ENCODE measurements at places on chromosomes 3 and 15.

GRCh38 chr3:74920721-74921350 is 306.4 kb upstream of the CNTN3 start:
- no peaks in the 10 kb centered on the region for H3K27me3 ChIP-seq
- no peaks in the 10 kb centered on the region for H3K4me1 ChIP-seq
- H3K4me3 ChIP-seq: no peak overlapping the region
- H3K27ac ChIP-seq: no peak overlapping the region
- no peak for DNase-seq

- H3K27ac ChIP-seq: no peak overlapping the region
- no peak for DNase-seq
- no peaks in the 10 kb centered on the region for H3K4me1 ChIP-seq
- no peak overlapping the region for H3K4me3 ChIP-seq
Measured at GRCh38 chr3:63644212-63644797, 8.2 kb upstream of the SNTN start.

GRCh38 chr3:126107203-126107939 is 23.4 kb upstream of the SLC41A3 start:
- H3K4me1 ChIP-seq: no peaks in the 10 kb centered on the region
- H3K36me3 ChIP-seq: no peaks in the 10 kb centered on the region
- DNase-seq: no peak

DNA sequence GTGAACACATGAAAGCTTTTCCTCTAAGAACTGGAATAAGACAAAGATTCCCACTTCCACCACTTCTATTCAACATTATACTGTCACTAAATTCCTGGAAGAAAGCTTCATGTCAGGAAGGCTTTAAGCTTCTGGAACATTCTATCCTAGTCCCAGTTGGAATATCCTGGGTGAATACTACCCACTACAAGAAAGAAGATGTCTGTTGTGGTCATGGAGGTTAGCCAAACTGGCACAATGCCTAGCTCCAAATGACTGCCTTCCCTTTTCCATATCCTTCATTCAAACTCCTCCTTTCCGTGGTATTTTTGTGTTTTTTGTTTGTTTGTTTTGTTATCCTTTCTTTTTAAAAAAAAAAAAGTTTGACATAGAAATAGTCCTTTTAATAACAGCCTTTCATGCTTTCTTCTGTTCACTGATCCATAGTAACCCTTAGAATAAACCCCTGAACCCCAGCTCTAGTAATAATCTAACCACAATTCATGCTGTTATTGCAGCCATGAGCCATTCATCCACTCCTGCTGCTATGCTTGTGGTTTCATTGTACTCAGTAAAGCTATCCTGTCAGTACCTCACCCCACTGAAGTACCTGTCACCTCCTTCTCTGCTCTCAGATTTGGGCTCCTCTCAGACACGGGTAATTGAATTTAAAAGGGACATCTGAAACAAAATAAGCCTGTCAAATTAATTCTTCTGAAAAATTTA is 447.5 kb downstream of the IGSF11 start:
- DNase-seq: no peak
- H3K4me3 ChIP-seq: no peak overlapping the region
- no peak overlapping the region for H3K27ac ChIP-seq

DNA sequence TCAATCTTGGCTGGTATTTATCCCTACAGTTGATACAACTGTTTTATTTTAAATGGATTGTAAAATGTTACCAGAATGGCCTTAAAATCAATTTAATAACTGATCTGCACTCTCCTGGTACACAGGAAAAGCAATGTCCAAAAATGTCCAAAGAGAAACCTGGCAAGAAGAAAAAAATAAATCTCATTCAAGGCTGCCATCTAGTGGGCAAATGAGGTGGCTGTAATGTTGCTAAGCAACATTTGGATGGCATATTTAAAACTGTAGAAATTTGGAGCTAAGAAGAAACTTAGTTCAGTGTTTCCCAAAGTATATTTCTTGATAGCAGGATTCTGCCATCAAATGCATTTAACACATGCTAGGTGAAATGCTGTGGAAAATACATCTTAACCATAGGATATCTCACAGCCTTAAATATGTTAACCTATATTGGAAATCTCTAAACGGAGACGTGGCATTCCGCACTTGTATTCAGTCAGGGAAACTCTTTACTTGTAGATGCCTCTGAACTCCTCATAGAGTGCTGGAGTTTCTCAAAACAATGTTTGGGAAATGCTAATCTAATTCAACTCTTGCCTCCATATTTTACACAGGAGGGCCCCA is 216.8 kb downstream of the ERC2 start:
- H3K27me3 ChIP-seq: no peaks in the 10 kb centered on the region
- H3K36me3 ChIP-seq: no peaks in the 10 kb centered on the region
- no peaks in the 10 kb centered on the region for H3K4me1 ChIP-seq

DNA sequence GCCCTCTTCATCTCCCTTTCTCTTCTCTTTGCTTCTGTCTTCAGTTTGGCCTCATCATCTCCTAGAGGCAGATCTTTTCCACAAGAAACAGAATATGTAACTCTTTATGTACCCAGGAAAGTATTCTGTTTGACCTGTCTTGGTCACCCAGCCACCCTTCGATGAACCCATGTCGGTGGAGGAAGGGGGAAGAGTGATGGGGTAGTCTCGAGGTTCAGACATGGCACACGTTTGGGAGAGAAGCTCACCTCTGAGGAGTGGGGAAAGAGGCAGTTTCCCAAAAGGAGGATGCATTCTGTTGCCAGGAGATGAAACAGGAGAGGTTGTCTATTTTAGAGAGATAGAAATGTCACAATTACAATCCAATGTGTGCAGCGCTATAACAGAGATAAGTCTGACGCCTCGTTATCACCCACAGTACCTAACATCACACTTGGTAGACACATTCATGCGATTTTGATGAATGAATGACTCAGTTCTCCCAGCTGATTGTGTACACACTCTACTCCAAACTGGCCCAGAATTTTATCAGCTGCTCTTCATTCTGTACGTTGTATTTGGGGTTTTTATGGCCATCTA is 722 bp upstream of the CCDC50 start:
- DNase-seq: no peak
- H3K4me3 ChIP-seq: peak overlapping the region; percentile 85
- peaks cover 23% of the 10 kb centered on the region for H3K27me3 ChIP-seq
- H3K27ac ChIP-seq: peak overlapping the region; percentile 91
- peaks cover 39% of the 10 kb centered on the region for H3K4me1 ChIP-seq
- H3K36me3 ChIP-seq: peaks cover 5% of the 10 kb centered on the region

DNA sequence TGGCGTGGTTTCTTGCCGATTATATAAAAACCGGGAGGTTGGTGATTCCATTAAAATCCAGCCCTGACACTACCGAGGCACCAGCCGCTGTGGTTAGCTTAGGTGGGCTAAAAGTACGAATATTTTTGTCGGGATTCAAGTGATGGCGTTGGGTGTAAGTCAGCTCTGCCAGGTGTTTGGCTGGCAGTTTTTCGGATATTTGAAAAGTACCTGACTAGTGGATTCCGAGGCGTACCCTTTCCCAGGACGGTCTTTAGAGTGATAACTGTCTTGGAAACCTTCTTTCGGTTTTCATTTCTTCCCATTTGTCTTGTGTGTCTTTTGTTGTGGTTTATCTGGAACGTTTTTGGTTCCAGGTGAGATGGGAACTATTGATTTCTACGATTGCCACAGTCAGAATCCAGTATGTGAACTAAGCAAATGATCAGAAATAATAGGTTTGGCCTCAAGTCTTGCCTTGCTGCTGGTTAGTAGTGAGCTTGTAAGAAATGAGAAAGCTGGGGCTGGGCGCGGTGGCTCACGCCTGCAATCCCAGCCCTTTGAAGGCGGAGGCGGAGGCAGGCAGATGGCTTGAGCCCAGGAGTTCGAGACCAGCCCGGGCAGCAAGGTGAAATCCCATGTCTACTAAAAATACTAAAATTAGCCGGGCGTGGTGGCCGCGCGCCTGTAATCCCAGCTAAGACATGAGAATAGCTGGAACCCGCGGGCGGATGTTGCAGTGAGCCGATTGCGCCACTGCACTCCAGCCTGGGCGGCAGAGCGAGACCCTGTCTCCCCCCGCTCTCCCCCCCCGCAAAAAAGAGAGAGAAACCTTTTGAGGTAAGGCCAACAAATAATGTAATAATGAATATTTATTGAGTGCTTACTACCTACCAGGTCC is 1.4 kb downstream of the FYTTD1 start:
- no peaks in the 10 kb centered on the region for H3K27me3 ChIP-seq
- peaks cover 9% of the 10 kb centered on the region for H3K36me3 ChIP-seq
- peak; percentile 9 for DNase-seq
- H3K27ac ChIP-seq: peak overlapping the region; percentile 70
- H3K4me3 ChIP-seq: peak overlapping the region; percentile 98

DNA sequence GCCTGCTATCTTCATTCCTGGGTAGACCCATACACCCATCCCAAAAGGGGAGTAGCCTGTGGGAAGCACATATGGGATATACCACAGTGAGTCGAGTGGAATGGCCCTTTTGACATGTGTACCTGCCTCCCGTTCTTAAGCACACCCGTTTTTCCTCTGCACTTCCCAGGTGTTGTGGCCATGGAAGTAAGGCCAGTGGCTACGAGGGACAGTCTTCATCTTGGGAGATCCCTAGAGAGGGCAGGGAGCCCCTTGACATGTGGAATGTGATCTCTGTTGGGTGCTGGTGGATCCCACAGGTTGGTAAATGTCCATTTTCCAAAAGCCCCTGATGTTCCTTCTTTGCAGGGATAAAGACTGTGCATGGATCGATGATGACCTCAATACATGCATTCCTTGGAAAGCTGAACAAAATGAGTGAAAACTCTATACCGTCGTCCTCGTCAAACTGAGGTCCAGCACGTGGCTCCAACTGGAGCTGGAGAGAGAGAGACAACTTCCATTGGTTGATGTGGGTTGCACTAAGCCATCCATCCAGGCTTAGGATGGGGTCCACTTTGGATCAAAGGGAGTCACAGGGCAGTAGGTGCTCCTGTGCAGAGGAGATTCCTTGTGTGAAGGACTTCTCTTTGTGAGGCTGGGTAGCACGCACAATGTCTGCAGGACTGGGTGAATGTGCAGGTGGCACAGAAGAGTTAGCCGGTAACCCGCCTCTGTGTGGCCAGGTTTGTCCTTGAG is 136.8 kb downstream of the SNRPN start:
- peaks cover 57% of the 10 kb centered on the region for H3K36me3 ChIP-seq
- no peak overlapping the region for H3K4me3 ChIP-seq
- no peak for DNase-seq
- no peaks in the 10 kb centered on the region for H3K4me1 ChIP-seq

- no peak for DNase-seq
- peaks cover 4% of the 10 kb centered on the region for H3K27me3 ChIP-seq
- H3K36me3 ChIP-seq: peaks cover 13% of the 10 kb centered on the region
- no peak overlapping the region for H3K27ac ChIP-seq
- H3K4me3 ChIP-seq: no peak overlapping the region
Measured at GRCh38 chr3:48528048-48528447, 24.1 kb upstream of the SHISA5 start.

GRCh38 chr15:43249236-43249635 is 17.5 kb downstream of the TGM5 start:
- H3K27ac ChIP-seq: no peak overlapping the region
- no peak overlapping the region for H3K4me3 ChIP-seq
- H3K27me3 ChIP-seq: no peaks in the 10 kb centered on the region
- DNase-seq: no peak

DNA sequence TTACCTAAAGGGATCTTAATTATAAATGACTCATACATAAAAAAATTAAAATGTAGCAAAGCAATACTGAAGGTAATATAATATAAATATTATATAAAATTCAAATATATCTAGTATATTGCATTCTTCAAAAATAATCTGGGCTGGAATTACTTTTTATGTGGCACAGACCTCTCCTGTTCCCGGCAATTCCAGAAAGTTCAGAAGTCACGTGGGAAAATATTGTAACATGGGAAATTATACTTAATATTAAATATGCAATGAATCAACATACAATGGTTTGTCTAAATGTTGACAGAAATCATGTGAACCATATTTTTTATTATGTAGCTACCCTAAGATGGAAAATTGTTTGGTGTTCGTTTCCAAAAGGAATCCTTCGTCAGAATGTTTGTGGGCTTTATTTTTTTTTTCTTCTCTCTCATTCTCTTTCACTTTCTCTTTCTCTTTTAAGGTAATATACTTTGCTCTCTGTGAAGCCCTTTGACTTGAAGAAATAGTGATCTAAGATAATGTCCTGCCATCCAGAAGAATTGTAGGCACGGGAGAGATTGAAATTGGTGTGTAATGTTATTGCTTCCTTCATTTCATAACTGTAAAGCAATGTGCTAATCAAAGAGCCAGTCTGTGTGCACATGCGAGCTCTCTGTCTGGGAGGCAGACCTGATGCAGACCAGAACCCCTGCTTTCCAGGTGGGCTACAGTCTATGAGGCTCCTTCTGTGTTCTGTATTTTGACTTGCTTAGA is 559.4 kb downstream of the NR2F2 start:
- H3K27ac ChIP-seq: no peak overlapping the region
- no peak for DNase-seq
- no peaks in the 10 kb centered on the region for H3K4me1 ChIP-seq
- H3K4me3 ChIP-seq: no peak overlapping the region
- no peaks in the 10 kb centered on the region for H3K27me3 ChIP-seq

GRCh38 chr3:119035014-119035346 is 334 bp upstream of the IGSF11 start:
- no peaks in the 10 kb centered on the region for H3K4me1 ChIP-seq
- no peak overlapping the region for H3K27ac ChIP-seq
- peaks cover 4% of the 10 kb centered on the region for H3K36me3 ChIP-seq
- H3K4me3 ChIP-seq: peak overlapping the region; percentile 80
- H3K27me3 ChIP-seq: peaks cover 4% of the 10 kb centered on the region

- peak overlapping the region; percentile 100 for H3K4me3 ChIP-seq
- no peak for DNase-seq
- H3K36me3 ChIP-seq: peaks cover 4% of the 10 kb centered on the region
- peaks cover 21% of the 10 kb centered on the region for H3K4me1 ChIP-seq
Measured at GRCh38 chr3:11847607-11848006, 922 bp upstream of the TAMM41 start.

- no peak overlapping the region for H3K4me3 ChIP-seq
- H3K36me3 ChIP-seq: no peaks in the 10 kb centered on the region
- peaks cover 2% of the 10 kb centered on the region for H3K27me3 ChIP-seq
- peaks cover 7% of the 10 kb centered on the region for H3K4me1 ChIP-seq
Measured at GRCh38 chr3:143812481-143812880, 35.8 kb downstream of the SLC9A9 start.

GRCh38 chr3:148990236-148990635 is 1.1 kb upstream of the GYG1 start:
- peaks cover 5% of the 10 kb centered on the region for H3K36me3 ChIP-seq
- no peak overlapping the region for H3K27ac ChIP-seq
- peak overlapping the region; percentile 60 for H3K4me3 ChIP-seq
- H3K27me3 ChIP-seq: peaks cover 11% of the 10 kb centered on the region

DNA sequence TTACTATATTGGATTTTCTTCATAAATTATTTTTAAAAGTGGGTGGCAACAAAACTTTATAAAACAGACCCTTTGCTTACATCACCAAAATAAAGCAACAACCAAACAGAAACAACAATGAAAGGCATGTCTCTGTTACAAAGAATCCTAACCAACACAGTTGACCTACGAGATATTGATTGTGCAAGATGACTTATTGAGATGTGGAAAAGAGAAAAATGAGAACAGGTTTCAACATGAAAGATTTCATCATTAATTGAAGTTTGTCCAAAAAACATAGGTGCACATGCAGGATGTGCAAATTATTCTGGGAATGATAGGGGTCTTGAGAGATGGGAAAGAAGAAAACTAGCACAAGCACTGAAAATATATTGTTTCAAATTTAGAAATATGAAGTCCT is 9.0 kb downstream of the GMNC start:
- H3K36me3 ChIP-seq: no peaks in the 10 kb centered on the region
- no peak overlapping the region for H3K27ac ChIP-seq
- H3K4me1 ChIP-seq: no peaks in the 10 kb centered on the region
- H3K27me3 ChIP-seq: no peaks in the 10 kb centered on the region
- no peak for DNase-seq
- no peak overlapping the region for H3K4me3 ChIP-seq
